HFFc6 (cell line): ENCODE measurements at places on chromosomes 1 and 21. TPM values are rescaled to one million over a fixed set of nuclear protein-coding genes. Genes with fewer than 3 reads are reported as not detected.

G0S2 gene
- 0.48 to 2.9 TPM (median 2.0 TPM) in 3 replicates for total RNA-seq

WDR64 gene
- not detected in 3 replicates for total RNA-seq

CYP4A22 gene
- not detected in 3 replicates for total RNA-seq

GON4L gene
- total RNA-seq: 29.2 to 33.9 TPM (median 33.9 TPM) in 3 replicates

COL8A2 gene
- total RNA-seq: 2.5 to 5.6 TPM (median 5.4 TPM) in 3 replicates

NEXN gene
- 51.4 to 53.5 TPM (median 53.0 TPM) in 3 replicates for total RNA-seq

ARHGEF10L gene
- total RNA-seq: 11.2 to 26.8 TPM (median 13.7 TPM) in 3 replicates

TMEM81 gene
- total RNA-seq: 1.6 to 2.1 TPM (median 1.7 TPM) in 3 replicates

GPR161 gene
- total RNA-seq: 9.5 to 16.3 TPM (median 11.5 TPM) in 3 replicates

GNAT2 gene
- total RNA-seq: 0.11 to 0.19 TPM (median 0.13 TPM) in 3 replicates

C1orf141 gene
- not detected in 3 replicates for total RNA-seq

RYR2 gene
- 0.17 TPM in 1 of 3 replicates, not detected in the others for total RNA-seq

CD34 gene
- total RNA-seq: 0.29 to 0.47 TPM (median 0.44 TPM) in 3 replicates

XCL1 gene
- total RNA-seq: not detected in 3 replicates

ZNF648 gene
- total RNA-seq: not detected in 3 replicates

GATAD2B gene
- total RNA-seq: 32.1 to 35.2 TPM (median 33.8 TPM) in 3 replicates

BNIPL gene
- total RNA-seq: 0.06 and 0.16 TPM in 2 replicates

LAD1 gene
- total RNA-seq: not detected in 3 replicates

USF1 gene
- 31.6 to 38.2 TPM (median 37.4 TPM) in 3 replicates for total RNA-seq

FGR gene
- total RNA-seq: not detected in 3 replicates

DESI2 gene
- 24.0 and 26.4 TPM in 2 replicates for total RNA-seq

GREM2 gene
- 4.7 to 14.9 TPM (median 5.5 TPM) in 3 replicates for total RNA-seq

MYBPH gene
- total RNA-seq: 0.13 TPM in 1 of 3 replicates, not detected in the others

TRIM67 gene
- total RNA-seq: not detected in 3 replicates

PGLYRP4 gene
- total RNA-seq: not detected in 2 replicates

CELA3A gene
- total RNA-seq: not detected in 3 replicates

BTBD8 gene
- total RNA-seq: 0.83 and 1.5 TPM in 2 replicates

SH2D1B gene
- not detected in 3 replicates for total RNA-seq

CIART gene
- 5.6 to 9.5 TPM (median 8.2 TPM) in 3 replicates for total RNA-seq

NKAIN1 gene
- total RNA-seq: not detected in 3 replicates

CAPN2 gene
- 346 to 419 TPM (median 381 TPM) in 3 replicates for total RNA-seq

SLC25A34 gene
- total RNA-seq: 0.18 to 0.45 TPM (median 0.22 TPM) in 3 replicates

KISS1 gene
- 2.2 to 3.3 TPM (median 2.6 TPM) in 3 replicates for total RNA-seq

PODN gene
- 9.3 to 11.1 TPM (median 10.9 TPM) in 3 replicates for total RNA-seq

OR2T35 gene
- total RNA-seq: not detected in 3 replicates

SPRR1B gene
- total RNA-seq: not detected in 3 replicates

VPS13D gene
- 17.6 to 29.5 TPM (median 21.5 TPM) in 3 replicates for total RNA-seq

ARHGEF16 gene
- 0.18 TPM in 1 of 3 replicates, not detected in the others for total RNA-seq

CNR2 gene
- total RNA-seq: not detected in 3 replicates
